ENCODE measurements at places on chromosomes 2 and 18.
A peak's percentile ranks its signal among the peaks of the same experiment; 100 is the strongest.

DNA sequence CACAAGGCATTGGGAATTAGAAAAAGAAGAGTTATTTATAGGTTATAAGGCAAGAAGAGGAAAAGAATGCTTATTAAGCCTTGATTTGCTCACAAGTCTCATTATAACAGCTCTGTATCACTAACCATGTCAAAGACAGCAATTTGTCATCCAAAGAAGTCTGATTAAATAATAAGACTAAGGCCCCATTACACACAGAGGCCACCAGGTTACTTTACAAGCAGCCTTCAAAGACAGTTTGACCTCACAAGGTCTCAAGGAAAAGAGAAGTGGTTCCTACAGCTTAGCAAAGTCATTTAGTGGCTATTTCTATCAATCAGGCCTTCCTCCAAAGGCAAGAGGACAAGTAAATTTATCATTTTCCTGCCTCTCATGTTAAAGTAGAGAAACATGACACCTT, 188.5 kb downstream of the MBD2 start:
- DNase-seq = no peak

DNA sequence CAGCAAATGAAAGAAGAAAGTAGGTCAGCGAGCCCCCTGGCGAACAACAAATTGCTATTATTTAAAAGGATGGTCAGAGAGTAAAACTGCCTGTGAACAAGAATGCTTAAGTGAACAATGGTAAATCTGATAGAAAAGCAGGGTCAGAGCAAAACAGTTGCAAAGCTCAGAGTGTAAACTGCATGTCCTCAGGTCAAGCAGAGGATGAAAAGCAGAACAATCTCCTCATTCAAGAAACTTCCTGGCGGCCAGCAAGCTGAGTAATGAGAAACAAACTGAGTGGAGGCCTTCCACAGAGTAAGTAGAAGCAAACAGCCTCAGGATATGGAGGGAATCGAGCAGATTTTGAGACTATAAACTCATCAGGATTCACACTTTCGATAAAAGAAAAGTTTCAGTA, 117.9 kb downstream of the PPP1R1C start:
- DNase-seq = no peak

DNA sequence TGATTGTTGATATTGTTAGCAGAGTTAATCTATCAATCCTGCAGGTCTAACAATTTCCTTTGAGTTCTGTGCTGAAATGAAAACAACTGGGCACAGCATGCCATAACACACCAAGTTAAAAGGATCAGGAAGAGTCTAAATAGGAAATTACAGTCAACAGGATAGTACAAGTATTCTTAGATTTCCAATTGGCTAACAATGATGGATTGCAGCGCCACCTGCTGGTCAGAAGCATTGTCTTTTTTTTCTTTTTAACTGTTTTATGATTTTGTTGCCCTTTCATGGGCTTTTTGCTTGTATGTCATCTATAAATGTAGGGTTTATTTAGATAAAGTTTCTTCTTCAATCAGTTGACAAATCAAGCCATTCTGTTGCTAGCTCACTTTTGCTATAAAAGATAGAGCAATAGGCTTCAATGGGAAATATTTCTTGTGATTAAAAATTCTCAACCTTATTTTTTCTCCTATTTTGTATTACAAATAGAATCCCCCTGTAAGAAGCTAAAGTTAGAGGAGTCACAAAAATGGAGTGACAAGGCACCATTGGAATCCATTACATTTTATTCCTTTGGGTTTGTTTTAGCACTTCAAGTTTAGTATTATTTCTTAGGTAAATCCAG, 40.8 kb upstream of the RPRM start:
- DNase-seq = peak; percentile 52

DNA sequence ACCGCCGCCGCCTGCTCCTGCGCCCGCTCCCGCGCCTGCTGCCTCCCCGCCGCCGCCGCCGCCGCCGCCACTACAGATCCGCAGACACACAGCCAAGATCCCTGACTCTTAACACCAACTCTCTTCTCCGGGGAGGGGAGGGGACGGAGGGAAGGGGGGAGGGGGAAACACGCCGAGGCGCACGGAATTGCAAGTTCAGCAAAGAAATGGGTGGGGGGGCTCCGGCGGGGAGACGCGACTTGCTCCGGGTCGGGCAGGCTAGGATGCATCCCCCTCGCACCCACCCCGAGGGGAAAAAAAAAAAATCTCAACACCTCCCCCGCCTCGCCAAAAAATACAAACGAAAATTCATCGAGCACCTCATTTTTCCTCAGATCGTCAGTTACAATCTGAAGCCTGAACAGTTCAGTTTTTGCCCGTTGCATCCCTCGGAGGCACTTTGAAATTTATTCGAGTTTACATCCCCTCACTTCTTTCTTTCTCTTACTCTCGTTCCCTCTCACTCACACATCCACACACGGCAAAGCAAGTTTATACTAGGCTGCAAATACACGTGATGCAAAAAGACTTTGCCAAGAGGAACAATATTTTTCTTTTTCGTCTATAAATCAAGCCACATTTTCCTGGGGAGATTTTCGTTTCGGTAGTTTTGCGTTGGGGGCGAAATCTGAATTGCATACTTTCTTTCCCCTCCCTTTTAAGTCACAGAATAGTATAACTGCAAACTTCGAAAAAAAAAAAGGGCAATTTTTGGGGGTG, at the start of gene TCF4:
Gene TCF4 (minus strand): TSS at position 82 of the 759 bp plus-strand sequence. CDS start 1,076 bp downstream, outside the sequence.
- peak; percentile 85 for DNase-seq

DNA sequence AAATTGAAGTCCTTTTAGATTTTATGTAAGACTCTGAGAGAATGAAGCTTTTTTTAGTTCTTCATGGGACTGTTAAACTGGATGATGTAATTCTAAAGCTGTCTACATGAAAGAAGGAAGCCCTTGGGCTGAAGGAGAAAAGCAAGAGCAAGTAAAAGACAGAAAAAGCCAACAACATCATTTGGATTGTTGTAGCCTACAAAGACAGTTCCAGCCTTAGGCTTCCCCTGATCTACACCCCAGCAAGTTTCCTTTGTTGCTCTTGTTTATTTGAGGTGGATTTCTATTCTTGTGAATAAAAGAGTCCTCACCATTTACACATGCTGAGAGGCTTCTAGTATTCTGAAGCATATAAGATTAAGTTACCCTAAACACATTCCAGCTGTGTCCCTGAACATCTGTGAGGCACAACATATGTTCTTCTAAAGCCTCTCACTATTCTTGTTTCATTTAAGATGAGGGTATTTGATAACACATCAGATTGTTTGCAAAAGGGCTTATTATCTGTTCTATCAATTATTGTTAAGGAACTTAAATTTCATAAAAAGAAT, 377.8 kb downstream of the LNPK start:
- no peak for DNase-seq

All from femur (tissue), 1 donor.